ENCODE measurements at places on chromosomes 11 and 22.

- no peak for DNase-seq
These were observed 194.9 kb downstream of the SWAP70 start for GRCh38 chr11:9858822-9859221.

DNA sequence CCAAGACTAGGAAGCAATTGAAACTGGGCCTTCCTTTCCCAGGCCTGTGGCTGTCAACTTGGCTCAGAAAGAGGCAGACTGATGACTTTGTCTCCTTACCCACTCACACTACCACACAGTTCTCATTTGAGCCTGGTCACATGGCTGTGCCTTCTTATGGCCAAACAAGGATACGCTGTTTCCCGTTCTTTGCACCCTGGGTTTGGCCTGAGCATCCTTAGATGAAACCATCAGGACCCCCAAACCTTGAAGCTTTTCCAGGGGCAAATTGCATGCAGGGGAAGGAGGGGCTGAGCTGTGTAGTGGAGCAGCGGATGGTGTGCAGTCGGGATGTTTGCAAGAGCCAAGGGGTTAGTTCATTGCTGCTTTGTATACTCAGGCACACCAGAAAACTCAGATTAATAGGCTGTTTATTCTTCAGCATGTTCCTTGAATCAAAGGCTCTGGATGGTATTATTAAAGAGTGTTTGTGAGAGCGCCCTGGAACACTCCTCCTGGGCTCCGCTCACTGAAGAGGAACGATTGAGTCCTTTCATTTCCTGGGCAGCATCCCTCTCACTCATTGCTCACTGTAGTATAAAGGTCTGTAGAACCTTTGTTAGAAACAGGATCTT, 69.8 kb downstream of the ARFGAP2 start:
- DNase-seq: no peak

DNA sequence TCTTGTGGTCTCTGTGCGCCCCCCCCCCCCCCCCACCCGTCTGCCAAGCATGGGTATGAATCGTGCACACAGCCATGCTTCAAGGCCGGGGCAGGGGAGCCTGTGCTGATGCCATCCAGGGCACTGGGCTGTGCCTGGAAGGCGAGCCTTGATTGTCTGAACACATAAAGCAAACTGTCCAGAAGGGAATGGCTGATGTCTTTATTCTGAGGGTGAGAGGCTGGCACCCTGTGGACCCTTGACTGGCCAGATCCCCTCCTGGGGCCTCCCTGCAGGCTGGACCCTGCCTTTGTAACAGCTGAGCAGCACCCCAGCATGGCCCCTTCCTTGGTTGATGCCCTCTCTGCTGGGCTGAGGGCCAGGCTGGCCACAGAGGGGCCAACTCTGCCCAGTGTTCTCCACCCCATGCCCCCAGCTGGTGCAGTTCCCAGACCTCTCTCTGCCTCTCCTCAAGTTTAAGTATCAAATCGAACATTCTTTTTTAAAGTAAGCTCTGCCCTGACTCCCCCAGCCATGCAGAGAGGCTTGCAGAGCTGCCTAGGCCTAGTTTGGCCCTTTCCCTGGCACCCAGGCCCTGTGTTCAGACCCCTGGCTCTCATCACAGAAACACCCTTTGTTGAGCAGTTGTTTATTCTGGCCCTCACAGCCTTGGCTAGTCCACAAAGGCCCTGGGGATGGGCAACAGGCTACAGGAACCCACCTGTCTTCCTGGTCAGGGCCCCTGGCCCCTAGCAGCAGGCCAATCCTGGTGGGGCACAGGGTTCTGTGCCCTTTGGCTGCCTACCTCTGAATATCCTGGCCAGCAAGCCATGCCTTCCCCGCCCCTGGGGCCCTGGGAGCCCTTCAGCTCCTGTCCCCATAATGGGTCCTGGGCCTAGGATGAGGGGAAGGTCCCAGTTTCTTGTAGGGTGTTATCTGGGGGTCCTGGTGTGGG, 3.9 kb upstream of the RANBP1 start:
- no peak for DNase-seq

- peak; percentile 52 for DNase-seq
These were observed 4.2 kb downstream of the USP2 start for GRCh38 chr11:119377112-119377901.

- no peak for DNase-seq
These were observed 67.2 kb downstream of the CECR2 start for GRCh38 chr22:17436382-17436980.

DNA sequence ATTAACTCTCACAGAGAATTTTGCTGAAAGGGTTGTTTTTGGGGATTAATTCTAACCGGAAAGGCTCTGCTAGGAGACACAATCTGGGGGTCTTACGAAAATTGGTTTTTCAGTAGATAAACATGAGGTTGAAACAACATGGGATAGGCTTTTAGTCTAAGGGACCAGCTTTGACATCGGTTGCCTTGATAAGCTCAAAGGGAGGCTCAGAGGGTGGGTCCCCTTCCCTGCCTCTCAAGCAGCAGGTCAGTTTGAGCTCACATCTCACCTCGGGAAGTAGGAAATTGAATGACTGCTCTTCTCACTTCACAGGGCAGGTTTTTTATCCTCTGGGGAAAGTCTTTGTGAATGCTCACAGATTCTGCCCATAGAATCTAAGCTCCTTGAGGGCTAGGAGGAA, 70.2 kb upstream of the KIRREL3 start:
- DNase-seq: no peak

- no peak for DNase-seq
These were observed 65.4 kb upstream of the NTM start for GRCh38 chr11:131305005-131305404.

DNA sequence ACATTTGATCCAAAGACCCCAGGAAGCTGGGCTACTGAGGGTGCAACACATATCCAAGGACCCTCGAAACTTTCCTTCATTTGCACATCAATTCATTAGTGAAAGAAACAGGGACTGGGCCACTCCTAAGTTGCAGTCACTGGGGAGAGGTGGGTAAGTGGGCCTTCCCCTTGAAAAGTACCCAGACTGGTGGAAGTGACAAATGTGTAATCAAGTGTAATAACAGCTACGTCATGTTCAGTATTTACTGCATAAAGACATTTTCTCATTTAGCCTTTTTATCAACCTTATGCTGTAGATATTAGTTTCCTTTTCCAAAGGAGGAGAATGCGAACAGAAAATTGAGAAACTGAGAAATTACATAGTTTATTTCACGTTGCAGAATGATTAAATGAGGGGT, 101.9 kb upstream of the OLFML1 start:
- no peak for DNase-seq

- no peak for DNase-seq
These were observed 77.7 kb downstream of the MORC2 start for GRCh38 chr22:30890686-30891442.

GRCh38 chr11:33685082-33685481, 15.5 kb downstream of the C11orf91 start:
- no peak for DNase-seq

DNA sequence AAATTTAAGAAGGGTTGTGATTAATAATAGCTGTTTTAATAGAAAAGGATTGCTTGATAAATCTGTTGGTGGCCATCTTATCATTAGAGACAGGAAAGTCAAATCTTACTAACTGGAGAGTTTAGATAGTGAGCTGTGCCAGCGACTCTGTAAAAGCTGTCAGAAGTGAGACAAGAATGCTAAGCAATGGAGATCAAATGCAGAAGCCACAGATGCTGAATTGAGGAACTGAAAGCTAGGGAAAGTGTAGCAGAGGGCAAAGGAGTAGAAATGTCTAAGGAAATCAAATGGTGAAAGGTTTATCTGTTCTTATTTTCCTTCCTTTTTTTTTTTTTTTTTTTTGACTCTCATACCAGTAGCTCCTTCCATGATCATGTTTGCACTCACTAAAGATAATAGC, 13.7 kb downstream of the MS4A13 start:
- DNase-seq: no peak

GRCh38 chr22:23220485-23221350, 40.4 kb downstream of the BCR start:
- DNase-seq: no peak

DNA sequence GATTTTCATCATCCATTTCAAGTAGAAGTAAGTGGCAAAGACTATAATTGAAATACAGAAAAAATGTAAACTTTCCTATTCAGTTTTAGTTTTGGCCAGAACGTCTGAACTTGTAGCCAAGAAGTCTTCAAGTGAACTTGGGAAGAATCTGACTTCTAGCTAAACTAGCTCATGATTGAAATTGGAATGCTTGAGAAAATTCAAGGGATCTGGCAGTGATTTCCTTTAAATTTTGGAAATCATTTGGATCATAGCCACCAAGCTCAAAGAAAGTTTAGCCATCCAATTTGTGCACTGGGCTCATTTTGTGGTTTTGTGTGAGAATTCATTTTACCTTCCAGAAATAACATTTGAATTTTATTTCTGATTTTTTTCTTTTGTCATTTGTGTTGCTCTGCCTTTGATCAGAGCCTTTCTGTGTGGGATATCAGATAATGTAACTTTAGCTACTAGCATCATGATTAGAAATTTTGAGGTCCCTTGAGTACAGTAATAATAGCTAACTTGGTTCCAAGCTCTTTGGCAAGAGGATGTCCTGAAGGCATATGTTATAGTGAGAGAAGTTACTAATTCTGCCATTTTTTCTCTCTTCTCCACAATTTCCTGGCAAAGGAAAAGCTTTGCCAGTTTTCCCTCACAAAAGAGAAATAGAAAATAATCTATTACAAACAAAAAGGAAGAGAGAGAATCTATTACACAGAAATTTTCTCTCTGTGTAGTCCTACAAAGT, 2123.7 kb upstream of the RAG2 start:
- DNase-seq: no peak
